ENCODE measurements at places on chromosomes 7 and 10.

- DNase-seq, result no peak
Observed at GRCh38 chr10:30467651-30468338, 33.8 kb downstream of the MAP3K8 start.

DNA sequence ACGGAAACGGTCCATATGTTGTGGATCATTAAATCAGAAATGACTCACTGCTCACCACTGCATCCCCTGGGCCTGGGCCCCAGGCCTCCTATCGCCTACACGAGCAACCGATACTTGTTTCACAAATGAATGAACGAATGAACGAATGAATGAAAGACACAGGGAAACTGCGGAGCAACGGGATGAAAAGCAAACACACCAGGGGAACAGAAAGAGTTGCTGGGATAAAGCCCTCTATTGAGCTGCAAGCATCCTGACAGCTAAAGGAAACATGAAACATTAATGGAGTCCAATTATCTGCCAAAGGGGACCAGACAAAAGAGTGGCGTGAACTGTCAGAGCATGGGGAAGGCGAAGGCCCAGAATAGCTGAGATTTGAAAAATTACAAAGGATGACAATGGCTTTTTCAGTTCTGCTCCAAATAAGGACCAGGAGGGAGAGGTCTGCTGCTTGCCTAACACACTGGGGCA lies 92.1 kb downstream of the GRB10 start:
- DNase-seq, result no peak

DNA sequence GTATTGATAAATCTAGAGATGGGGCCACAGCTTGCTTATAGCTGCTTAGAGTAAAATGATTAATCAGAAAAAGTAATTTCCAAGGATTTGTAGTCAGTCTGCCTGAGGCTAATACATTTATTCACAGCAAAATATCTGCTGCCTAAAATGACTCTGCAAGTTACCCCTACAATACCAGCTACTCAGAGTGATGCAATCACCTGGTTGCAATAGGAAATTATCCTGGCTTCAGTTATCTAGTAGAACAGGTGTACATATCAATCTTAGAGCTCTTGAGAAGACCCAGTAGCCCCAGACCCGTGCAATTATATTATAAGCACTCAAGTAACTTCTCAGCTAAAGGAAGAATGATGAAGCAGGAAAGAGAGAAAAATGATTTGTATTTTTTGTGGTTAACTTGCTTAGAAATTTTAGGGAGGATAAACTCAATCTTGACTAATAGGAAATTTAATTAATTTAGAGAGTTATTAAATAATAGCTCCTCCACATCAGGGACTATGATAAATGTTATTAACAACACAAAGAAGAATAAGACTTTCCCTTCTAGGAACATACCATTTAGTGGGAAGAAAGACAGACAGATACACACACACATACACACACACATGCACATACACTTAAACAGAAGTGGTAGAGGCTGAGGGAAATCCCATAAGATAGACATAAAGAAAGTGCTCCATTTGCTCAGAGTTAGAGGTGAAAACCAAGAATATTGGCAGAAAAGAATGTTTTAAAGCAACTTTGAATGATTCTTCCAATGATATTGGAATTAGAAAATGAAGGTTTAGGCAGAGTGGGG lies 140.4 kb upstream of the PRSS1 start:
- DNase-seq, result no peak

GRCh38 chr10:77604063-77604462 lies 33.5 kb downstream of the KCNMA1 start:
- DNase-seq, result no peak

- no peak for DNase-seq
Observed at GRCh38 chr10:49001870-49002672, 62.4 kb upstream of the LRRC18 start.

- no peak for DNase-seq
Observed at GRCh38 chr7:88132725-88133124, 87.1 kb downstream of the SRI start.

DNA sequence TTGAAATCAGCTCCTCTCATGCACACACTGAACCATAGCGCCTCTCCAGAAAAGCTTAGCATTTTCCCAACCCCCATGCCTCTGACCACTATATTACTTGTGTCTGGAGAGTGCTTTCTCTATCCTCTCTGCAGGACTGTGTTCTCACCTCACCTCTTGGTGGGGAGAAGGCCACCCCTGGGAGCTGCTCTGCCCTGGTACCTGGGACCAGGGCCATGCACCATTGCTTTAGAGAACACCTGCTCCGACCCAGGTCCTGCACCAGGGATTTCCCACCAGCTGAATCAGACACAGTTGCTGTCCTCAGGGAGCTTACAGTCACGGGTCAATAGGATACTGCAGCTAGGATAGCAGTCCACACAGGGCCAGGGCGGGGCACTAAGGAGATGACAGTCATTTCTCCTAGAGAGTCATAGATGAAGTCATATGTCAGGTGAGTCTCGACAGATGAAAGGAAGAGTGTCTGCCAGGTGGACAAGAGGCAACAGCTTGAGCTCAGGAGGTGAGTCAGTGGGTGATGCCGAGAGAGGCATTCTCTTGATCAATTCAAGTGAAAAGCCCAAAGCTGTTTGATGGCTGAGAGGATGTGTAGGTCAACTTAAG lies 619 bp upstream of the LMTK2 start:
- no peak for DNase-seq

DNA sequence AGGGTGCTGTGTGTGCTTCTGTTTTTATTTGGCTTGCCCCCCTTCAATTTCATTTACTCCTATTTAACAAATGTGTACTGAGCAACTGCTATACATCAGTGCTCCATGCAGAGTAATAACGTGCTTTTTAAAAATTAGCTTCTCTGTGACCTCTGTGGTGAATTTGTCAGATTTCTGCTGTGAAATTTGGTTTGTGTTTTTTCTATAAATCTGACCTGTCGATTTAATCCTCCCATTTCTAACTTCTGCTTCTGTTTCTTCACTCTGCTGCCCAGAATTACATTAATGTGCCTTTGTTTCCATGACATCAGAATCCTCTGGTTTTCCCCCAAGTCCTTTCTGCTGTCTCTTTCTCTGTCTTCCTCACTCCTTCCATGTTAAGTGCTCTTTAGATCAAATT lies 123.8 kb upstream of the CACNA2D1 start:
- no peak for DNase-seq

GRCh38 chr7:111198255-111198654 lies 107.3 kb downstream of the LRRN3 start:
- DNase-seq, result no peak

DNA sequence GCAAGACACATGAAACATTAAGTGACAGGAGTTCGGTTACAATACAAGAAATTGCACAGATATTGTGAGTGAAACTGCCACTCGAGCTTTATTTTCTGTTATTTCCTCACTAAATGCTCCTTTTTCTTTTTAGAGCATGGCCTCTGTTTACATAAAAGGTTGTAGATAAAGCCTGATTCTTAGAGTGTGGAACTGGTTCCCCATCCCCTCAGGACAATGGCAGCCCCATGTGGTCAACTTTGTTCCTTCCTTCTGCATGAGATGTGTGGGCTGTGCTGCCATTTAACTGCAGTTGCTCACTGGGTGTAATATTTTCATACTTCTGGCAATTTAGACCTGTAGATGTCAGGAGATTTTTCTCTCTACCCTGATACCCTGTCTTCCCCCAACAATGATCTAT lies 70.2 kb downstream of the LRGUK start:
- no peak for DNase-seq

- no peak for DNase-seq
Observed at GRCh38 chr7:64045301-64046040, at the start of gene ZNF727. ZNF727 (plus strand) TSS chr7:64045434; CDS start chr7:64045622, 188 bp downstream.

- DNase-seq, result no peak
Observed at GRCh38 chr7:151551820-151552219, 32.1 kb upstream of the RHEB start.

- DNase-seq, result no peak
Observed at GRCh38 chr10:19498393-19499290, 317.6 kb upstream of the PLXDC2 start.

GRCh38 chr7:39647816-39648215 lies 24.4 kb downstream of the RALA start:
- DNase-seq, result no peak

GRCh38 chr7:117249696-117250095 lies 73.2 kb downstream of the WNT2 start:
- DNase-seq, result no peak

- no peak for DNase-seq
Observed at GRCh38 chr7:34354899-34355298, 303.1 kb upstream of the NPSR1 start.

- DNase-seq, result no peak
Observed at GRCh38 chr10:105950410-105950809, 1214.1 kb downstream of the SORCS1 start.

DNA sequence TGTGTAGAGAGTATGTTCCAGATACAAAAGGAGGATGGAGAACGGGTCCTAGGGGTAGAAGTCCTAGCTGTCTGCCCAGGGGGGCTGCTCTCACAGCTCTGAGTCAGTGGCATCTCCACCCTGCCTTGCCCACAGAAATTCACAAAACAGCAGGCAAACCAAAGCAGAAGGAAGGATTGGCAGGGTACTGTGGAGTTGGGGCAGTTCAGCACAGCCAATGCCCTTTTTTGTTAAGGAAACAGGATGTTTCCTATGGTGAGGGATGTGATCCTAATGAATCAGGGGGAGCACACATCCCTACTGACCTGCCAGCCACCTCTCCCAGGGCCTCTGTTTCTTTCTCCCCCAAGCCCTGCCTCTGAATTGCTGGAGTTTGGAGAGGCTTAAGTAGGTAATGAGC lies 457.6 kb downstream of the PLXNA4 start:
- DNase-seq, result no peak

DNA sequence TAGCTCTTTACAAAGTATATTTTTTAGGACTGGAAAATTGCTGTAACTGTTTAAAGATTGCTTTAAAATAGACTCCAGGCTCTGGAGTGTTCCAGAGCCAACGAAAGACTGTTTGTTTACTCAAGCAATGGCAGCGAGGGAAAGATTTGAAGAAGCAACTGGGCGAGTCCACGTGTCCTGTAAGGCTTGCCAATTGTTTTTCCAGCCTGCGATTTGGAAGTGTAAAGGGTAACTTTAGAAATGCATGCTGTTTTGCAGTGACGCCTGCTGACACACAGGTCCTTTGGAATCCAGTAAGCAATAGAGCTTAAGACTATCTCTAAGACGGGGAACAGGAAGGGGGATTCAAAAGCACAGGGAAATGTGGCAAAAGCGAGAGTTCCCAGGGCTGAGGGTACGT lies 55.8 kb downstream of the TACC2 start:
- no peak for DNase-seq

DNA sequence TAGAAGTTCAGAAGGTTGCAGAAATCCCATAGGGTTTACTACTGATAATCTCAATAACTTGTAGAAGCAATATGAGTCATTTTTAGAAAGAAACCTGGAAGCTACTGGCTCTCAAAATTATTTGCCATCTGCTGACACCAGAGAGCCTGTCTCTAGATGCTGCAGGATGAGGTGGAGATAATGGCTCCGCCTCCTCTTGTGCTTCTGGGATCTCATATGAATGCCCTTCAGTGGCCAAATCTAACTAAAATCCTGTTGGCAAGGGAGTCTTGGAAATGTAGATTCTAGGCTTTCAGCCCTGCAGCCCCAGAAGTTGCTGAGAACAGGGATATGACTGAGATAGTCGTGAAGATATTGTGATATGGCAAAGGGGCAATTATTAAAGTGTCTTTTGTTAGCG lies 348.1 kb downstream of the CCSER2 start:
- no peak for DNase-seq

DNA sequence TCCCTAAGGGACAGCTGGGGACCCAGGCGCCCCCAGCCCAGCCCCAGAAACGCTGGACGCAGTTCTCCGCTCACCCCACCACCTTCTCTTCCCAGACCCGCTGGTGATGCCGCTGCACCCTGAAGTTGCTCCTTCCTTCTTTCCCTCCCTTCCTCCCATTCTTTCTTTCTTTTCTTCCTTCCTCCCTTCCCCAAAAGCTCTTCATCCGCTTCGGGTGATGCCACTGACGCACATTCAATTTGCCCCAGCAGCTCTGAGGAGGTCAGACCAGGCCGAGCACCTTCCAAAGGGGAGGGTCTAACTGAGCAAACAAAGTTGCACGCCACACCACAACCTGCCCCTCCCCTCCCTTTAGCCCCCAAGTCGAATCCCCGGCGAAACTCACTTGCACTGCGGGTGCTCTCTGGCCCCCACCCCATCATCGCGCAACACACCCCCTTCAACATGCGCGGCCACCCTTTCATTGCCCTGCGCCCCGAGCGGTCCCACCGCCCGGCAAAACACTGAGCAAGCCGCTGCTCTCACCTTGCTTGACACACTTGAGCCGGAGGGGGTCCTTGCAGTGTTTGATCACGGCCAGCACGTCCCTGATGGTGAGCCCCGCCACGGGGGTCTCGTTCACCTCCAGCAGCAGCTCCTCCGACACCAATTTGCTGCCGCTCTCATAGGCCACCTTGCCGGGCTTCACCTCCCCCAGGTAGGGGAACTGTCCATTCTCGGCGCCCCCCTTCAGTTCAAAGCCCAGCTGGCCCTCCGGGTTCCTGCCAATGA lies 787 bp downstream of the MAGI2 start:
- no peak for DNase-seq

All from activated naive CD4-positive, alpha-beta T cell (primary cell).